Skin of body (tissue), 3 donors: ENCODE measurements at places on chromosomes 4 and X. TPM values are rescaled to one million over a fixed set of nuclear protein-coding genes. Genes with fewer than 3 reads are reported as not detected.

DNA sequence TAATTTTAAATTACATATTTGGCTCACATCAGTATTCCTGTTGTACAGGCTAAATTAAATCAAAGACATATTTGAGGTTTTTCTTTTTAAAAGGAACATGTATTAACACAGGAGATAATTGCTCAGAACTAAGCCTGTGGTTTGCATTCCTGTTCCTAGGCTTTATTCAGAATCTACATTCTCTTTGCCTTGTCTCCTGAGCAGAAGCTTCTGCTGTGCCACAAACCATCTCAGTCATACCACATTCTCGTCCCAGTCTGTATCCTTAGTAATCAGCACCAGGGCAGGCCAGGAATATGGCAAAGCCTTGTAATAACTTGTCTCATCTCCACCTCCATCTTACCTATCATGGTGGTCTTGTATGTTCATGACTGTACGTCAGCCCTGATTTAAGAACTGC, 162.8 kb downstream of the ARHGAP24 start:
- no peak for DNase-seq

DNA sequence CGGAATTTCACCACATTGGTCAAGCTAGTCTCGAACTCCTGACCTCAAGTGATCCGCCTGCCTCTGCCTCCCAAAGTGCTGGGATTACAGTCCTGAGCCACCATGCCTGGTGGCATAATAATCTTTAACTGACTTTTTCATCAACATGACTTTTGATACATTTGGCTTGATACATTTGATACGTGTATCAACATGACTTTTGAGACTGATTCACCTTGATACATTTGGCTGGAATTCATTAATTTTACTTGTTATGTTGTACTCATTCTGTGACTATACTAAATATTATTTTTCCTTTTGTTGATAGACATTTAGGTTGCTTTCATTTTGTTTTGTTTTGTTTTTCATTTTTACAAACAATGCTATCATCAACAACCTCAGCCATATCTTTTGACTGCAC, 6.3 kb downstream of the TMEM154 start:
- DNase-seq, result no peak

GRCh38 chr4:165680821-165681220, 192.2 kb upstream of the TLL1 start:
- no peak for DNase-seq

DNA sequence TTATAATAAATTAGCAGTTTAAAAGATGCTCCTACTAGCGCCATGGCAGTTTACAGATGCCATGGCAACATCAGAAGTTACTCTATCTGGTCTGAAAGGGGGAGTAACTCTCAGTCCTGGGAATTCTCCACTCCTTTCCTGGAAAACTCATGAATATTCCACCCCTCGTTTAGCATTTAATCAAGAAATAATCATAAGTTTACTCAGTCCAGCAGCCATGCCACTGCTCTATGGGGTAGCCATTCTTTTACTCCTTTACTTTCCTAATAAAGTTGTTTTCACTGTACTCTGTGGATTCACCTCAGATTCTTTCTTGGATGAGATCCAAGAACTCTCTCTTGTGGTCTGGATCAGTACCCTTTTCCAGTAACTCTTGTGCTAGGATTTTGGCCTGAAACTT, 52.3 kb downstream of the GUCY1B1 start:
- no peak for DNase-seq

The ARSJ gene
- total RNA-seq, result 11.6 TPM

DNA sequence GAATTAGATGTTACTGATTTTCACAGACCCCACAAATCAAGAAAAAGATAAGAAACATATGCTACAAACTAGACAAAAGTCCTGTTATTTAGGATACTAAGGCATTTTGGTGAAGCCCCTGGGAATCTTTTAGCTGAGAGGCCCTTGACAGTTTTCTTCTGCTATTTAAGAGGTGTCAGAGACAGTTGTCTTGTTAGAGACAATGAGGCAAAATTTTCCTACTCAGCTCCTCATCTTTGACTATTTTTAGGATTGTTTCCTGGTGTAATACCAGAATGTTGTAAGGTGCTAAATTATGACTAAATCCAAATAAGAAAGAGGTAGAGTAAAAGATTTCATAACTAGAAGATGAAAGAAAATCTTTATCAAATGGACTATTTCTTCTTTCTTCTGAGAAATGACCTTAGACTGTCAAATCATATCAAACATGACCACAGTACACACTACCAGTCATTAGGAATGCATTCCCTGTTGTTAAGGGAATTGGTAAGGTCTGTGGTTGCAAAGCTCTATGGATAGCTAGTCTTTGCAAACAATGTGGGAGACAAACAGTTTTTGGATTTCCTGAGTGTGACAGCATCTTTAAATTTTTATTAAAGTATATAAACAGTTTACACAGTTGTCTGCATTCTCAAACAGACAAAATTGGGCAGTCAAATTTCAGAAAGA, 926.1 kb downstream of the ADGRL3 start:
- DNase-seq, result no peak

- DNase-seq, result no peak
These were observed 1350.5 kb upstream of the PABPC4L start for GRCh38 chr4:135552131-135552530.

The LDB2 gene
- 60.4 TPM for total RNA-seq

DNA sequence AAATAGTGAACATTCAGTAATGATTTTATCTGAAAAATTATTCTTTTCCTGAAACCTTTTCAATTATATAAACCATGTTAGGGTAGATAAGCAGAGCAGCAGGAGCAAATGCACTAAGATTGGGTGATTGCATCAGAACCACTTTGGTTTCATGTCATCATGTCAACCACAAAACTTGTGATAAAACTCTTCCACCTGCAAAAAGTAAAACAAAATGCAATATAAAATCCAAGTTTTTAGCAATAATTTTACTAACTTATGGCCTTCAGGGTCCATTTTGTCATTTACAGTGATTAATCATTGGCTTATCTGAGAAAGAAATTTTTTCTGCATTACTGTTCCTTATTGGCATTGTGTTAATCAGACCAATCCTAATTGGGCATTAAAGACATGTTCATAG, 42.4 kb downstream of the NHS start:
- DNase-seq, result no peak

- no peak for DNase-seq
These were observed 14.6 kb downstream of the HERC3 start for GRCh38 chr4:88606832-88607231.
